ENCODE measurements at places on chromosomes 7 and 10.

DNA sequence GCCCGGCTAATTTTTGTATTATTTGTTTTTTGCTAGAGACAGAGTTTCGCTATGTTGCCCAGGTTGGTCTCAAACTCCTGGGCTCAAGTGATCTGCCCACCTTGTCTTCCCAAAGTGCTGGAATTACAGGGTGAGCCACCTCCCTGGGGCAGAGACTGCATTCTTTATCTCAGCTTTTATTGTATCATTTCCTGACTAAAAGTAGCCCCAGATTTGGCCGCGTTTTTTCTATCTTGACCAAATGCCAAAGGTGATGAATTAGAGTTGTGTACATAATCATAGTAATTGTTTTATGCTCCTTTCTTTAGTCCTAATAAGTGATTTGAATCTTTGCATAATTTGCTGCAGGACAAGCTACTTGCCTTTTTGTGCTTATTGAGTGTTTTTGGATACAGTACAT, 3.1 kb upstream of the SMNDC1 start:
- DNase-seq: no peak

- peak; percentile 85 for DNase-seq
Observed at GRCh38 chr7:1579481-1580421, 9.9 kb upstream of the PSMG3 start.

- no peak for DNase-seq
Observed at GRCh38 chr10:13168781-13169180, 7.4 kb downstream of the MCM10 start.

- peak; percentile 52 for DNase-seq
Observed at GRCh38 chr10:92087750-92088395, 164.3 kb downstream of the BTAF1 start.

- DNase-seq: no peak
Observed at GRCh38 chr10:58282615-58283014, 13.7 kb downstream of the CISD1 start.

- DNase-seq: peak; percentile 87
Observed at GRCh38 chr7:41955893-41956675, 253.2 kb upstream of the INHBA start.

DNA sequence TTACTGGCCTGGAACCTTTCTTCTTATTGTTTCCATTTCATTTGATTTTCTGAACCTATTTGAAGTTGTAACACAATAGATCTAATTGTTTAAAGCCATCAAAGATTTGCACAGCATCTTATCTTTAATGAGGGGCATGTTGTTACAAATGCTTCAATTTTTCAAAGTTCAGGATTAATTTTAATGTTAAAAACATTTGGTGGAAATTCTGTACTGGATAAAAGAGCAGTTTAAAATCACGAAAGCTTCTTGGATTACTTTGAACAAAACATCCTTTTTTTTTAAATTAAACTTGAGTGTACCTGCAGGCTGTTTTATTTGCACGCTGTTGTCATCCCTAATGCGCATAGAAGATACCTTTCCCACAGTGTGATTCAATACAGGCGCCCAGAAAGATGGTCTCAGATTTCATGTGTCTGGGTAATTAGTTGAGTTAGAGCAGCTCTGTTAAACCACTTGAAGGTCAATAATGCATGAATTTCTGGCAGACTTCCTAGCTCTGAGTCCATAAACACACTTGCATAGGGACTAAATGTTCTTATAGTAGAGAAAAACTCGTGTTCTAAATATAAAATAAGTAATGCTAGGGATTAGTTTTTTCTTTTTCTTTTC, 29.3 kb upstream of the DDX50 start:
- DNase-seq: peak; percentile 57

- no peak for DNase-seq
Observed at GRCh38 chr10:59284118-59284975, 78.0 kb downstream of the FAM13C start.

DNA sequence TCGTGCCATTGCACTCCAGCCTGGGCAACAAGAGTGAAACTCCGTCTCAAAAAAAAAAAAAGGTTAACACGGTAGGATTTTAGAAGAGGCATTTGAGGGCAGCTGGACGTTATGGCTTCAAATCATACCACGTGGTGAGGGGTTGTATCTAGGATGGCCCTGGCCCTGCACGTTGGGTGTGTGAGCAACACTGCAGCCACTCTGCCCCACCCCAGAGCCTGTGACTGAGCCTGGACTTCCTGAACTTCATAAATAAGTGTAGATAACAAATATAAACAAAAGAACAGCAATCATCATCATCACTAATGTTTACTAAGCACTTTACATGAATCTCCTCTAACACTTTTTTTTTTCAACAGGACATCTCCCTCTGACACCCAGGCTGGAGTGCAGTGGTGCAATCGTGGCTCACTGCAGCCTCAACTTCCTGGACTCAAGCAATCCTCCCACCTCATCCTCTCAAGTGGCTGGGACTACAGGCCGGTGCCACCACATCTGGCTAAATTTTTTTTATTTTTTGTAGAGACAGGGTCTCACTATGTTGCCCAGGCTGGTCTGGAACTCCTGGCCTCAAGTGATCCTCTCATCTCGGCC, 169.5 kb upstream of the FRMD4A start:
- no peak for DNase-seq

DNA sequence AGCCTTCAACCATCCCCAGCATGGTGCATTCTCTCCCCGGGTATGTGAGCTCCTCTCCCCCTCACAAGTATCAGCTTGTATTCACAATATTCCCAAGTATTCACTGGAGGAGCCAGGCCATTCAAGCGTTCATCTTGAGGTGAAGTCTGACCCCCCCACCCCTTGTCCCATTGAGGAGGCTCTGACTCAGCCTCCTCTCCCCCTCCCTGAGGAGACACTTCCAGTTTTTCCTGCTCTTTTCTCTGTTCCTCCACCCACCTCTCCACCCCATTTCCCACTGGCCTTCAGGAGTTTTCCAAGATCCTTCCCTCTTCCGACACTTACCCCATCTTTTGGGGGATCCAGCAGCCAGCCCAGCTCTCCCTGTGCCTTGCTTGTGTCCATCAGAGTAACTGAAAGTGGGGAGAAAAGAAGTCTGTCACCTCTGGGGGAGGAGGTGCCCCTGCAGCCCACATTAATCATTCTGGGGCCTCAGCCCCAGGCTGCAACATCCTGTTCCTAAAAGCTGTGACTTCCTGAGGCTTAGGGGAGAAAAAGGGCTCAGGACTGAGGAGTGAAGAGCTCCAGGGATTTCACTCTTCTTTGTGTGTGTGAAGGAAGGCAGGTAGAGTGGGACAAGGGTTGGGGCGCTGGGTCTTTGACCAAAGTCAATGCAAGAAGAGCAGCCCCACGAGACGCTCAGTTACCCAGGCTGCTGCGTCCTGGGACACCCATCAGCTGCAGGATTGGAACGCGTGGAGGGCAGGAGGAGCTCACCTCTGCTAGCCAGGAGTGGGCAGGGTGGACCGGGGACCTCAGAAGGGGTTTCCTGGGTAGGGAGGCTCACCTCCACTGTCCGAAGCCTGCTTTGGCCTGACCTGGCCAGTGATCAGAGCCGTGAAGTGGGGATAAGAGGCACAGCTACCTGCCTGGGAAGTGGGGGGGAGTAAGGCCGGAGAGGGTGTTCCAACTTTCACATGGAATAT, 1.1 kb downstream of the EPHA1 start:
- no peak for DNase-seq

GRCh38 chr7:33904681-33905388, 504 bp upstream of the BMPER start:
- DNase-seq: peak; percentile 35

DNA sequence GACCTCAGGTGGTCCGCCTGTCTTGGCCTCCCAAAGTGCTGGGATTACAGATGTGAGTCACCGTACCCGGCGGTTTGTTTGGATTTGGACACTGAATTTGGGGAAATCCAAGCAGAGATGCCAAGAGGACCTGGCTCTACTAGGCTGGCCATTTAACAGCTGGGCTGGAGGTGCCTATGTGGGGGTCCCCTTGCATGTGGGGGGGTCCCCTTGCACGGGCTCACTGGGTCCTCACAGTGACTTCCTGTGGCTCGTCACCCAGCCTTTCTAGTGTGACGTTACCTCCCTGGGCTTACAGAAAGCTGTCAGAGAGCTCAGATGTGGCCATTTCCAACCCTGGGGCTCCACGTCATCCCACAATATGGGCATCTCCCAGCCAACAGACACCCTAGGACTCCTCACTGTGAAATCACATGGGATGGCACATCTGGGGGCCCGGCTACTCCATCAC, 49.3 kb upstream of the GNA12 start:
- DNase-seq: no peak

GRCh38 chr10:67790534-67791408, 47.2 kb downstream of the DNAJC12 start:
- no peak for DNase-seq

- no peak for DNase-seq
Observed at GRCh38 chr10:8815969-8816368, 761.5 kb downstream of the GATA3 start.
